ENCODE measurements at places on chromosomes 3 and 15.

DNA sequence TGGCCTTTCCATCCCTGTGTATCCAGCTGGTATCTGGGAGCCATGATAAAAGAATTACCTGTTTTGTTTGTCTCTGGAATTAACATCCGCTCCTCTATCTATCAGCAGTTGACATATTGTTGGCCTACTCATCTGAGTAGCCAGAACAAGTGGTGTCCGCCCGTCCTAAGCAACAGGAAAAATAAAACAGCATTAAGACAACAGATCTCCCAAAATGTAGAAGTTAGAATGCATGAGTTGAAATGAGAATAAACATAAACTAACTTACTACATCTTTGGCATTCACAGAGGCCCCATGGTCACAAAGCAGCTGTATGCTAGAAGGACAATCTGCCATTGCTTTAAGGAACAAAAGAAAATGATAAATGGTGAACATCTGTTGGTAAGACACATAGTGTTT, 75.9 kb downstream of the UACA start:
- no peak for DNase-seq

- no peak for DNase-seq
These were observed 575 bp upstream of the PCYT1A start for GRCh38 chr3:196288141-196288460.

DNA sequence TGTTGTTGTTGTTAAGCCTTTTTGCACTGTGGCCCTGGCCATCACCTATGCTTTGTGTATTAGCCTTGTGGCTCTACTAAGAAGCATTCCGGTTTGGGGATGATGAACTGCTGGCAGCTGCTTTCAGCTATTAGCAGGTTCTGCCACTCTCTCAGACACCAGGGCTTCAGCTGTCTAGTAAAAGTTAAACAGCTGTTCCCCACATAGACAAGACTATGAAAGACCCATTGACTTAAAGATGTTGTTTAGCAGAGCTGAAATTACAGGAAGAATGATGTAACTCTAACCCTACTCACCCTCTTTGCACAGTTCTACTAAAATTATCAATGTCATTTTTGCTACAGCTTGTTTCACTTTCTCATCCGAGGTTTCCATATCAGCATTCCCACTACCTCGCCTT, 131.2 kb upstream of the CGNL1 start:
- no peak for DNase-seq

- no peak for DNase-seq
These were observed 343.5 kb downstream of the NEK10 start for GRCh38 chr3:27025718-27026117.

DNA sequence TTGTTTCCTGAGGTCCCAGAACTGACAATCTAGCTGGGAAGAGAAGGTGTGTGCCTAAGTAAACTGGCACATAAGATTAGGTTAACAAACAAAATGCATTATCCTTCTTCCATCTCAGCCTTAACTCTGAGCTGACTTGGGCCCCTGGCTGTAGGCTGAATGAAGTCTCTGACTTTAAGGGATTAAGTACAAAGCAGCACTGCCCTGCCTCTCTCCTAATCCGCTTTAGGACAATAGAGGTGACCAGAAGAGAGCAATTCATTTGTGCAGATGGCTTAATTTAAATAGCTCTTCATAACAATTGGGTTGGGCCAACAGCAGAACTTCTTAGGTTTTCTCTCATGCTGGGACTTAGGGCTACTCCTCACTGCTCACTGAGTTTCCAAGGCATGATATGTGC, 181.6 kb upstream of the SOX14 start:
- DNase-seq, result no peak

GRCh38 chr15:80834906-80835305, 55.7 kb downstream of the CEMIP start:
- no peak for DNase-seq

- DNase-seq, result no peak
These were observed 8.4 kb downstream of the ITGB5 start for GRCh38 chr3:124878561-124879336.

DNA sequence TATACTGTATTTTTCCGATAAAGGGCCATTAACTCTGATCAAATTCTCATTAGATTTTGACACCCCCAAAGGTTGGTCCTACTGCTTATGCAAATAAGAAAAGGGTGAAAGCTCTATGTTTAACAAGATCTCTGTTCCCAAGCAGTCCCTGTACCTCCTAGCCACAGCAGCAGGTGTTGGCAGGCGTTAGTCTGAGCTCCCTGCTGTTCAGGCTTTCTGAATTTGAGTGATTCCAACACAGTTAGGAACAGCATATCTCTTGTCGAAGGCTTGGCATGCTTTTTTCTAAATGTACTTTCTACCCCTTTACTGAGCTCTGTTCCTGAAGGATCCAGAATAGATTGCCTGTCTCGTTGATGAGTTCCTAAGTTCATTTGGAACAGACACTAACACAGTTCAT, 42.3 kb downstream of the MITF start:
- no peak for DNase-seq

- DNase-seq, result no peak
These were observed 19.8 kb downstream of the LARP6 start for GRCh38 chr15:70833861-70834765.

DNA sequence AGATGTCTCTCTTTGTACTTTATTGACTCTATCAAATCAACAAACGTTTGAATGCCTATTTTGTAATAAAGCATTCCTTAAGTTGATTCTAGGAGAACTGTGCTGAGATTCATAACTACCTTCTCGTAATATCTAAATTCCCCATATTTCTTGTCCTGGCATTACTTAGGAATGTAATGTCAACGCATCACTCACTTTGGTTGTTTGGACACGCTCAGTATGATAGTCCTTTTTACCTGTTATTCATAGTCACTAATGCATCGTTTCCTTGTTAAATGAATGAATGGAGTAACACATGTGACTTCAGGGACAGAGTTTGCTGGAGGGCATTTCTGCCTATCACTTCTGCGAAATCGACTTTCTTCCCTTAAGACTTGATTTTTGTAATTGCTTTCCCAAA, 44.1 kb upstream of the RASGRP1 start:
- no peak for DNase-seq

GRCh38 chr3:43515970-43516635, 105.7 kb downstream of the ANO10 start:
- no peak for DNase-seq

GRCh38 chr3:58296269-58296668, 9.8 kb upstream of the RPP14 start:
- no peak for DNase-seq

DNA sequence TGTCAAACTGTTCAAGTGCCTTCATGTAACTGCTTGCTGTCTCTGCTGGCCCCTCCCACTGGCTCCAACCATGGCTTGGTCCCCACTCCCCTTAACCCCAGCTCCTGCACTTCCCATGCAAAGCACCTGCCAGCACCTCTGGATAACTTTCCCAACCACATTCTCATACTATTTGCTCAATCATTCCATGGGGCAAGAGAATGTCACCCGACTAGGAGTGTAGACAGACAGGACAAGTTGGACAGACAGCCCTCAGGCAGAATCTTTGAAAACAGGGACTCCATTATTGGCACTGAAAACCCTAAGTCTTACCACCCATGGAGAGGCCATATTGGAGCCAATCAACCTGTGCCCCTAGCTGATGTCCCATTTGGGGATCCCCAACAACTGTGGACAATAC, 246.5 kb downstream of the RPLP1 start:
- DNase-seq, result no peak

DNA sequence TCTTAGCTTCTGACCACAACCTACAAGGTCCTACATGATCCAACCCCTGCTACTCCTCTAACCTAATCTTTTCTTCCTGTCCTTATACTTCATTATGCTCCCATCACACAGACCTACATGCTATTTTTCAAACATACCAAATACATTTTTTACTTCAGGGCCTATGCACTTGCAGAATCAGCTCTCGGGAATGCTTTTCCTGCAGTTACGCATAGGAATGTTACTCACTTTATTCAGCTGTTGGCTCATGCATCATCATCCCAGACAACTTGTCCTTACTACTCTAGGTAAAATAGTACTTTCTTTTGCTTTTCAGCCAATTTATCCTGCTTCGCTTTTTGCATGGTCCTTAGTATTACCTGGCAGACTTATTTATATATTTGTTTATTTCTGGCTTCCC, 105.6 kb downstream of the OXSM start:
- no peak for DNase-seq

GRCh38 chr15:45548753-45549520, 26.4 kb upstream of the SLC30A4 start:
- no peak for DNase-seq

DNA sequence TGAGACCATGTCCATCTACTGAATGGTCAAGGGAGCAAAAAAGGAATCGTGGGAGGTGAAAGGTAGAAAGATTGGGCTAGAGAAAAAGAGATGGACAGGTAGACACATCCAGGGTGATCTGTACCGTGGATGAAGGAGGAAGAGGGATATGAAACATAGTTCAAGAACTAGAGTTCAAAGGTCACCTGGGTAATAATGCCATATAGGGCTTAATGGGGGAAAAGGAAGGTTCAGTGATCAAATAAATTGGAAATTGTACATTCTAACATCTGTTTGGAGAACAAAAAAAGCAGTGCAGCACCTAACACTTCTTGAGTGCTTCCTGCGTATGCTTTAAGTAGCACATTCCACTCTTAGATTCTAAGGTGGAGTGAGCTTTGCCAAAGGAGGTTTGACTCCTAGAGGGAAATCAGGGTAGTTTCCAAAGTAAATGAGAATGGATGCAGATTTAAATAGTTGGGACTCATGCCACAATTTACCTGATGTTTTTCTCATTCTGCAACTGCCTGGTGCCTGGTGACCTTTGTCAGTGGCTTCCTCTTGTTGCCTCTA, 46.6 kb downstream of the MITF start:
- DNase-seq, result no peak

DNA sequence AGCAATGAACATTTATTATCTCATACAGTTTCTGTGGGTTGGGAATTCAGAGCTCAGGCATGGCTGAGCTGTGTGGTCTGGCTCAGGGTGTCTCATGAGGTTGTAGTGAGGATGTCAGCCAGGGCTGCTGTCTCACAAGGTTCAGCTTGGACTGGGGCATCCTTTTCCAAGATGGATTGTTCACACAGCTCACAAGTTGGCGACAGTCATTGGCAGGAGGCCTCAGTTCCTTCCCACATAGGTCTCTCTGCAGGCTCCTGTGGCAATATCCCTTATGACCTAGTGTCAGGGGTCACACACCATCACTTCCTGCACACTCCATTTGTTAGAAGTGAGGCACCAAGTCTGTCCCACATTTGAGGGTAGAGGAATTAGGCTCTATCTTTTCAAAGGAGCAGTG, 56.0 kb downstream of the RPLP1 start:
- DNase-seq, result no peak

DNA sequence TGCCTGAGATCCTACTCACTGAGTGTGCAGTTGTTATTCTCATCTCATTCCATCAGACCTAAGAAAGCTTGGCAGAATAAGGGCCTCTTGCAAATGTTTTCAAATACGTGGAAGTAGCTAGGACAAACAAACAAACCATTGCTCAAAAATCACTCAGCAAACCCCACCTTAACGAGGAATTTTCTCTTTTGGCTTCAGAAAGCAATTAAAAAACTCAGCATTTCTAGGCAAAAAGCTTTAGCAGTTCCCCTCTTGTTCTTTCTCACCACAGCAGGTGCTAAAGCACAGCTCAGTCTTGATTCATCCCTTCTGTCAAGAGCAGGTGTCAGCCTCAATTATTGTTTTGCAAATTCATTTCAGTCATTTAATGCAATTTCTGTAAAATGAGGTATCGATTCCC, 58.6 kb upstream of the NUDT16 start:
- DNase-seq, result no peak

GRCh38 chr3:111584744-111585143, 10.4 kb downstream of the ZBED2 start:
- no peak for DNase-seq

- no peak for DNase-seq
These were observed 464.1 kb upstream of the CBLB start for GRCh38 chr3:106332884-106333283.

DNA sequence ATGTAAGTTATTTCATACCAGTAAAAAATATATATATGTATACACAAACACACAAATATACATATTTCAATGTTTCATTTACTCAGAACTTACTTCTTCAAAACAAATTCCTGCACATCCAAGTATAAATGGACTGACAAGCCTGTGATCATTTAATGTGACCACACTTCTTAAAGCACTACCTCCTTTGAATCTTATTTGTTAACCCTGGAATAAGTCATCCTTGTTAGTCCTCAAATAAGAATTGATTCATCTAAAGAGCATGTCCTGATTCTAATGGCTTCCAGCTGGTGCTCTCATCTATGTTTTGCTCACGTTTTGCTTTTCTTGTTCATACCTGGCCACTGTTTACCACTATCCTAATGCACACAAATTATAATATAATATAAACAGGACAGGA, 103.9 kb upstream of the UBP1 start:
- no peak for DNase-seq

DNA sequence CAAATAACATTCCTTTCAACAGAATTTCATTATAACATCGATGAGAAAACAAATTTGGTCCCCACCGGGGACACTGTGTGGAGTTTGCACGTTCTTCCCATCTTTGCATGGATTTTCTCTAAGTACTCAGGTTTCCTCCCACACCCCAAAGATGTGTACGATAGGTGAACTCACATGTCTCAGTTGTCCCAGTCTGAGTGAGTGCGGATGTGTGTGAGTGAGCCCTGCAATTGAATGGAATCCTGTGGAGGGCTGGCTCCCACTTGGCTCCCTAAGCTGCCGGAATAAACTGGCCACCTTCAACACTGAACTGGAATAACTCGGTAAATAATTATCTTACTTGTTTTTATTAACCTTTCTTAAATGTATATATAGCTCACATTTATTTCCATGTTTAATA, 77.0 kb downstream of the TRANK1 start:
- DNase-seq, result no peak

DNA sequence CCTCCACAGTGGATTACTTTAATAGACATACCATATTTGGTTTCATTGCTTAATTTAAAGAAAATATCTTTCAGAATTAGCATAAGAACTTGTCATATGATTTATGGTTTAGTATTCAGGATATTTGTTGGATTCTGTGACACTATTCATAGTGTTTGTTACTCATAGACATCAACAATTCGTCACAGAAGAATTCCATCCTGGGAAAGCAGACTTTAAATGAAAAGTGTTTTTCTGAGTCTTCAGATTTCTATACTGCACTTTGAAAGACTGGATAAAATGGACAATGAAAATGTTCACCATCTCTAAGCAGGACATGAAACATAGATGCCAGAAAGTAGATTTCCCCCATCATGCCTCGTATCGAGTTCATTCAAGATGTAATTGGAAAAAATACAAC, 435.6 kb upstream of the ONECUT1 start:
- DNase-seq, result no peak

DNA sequence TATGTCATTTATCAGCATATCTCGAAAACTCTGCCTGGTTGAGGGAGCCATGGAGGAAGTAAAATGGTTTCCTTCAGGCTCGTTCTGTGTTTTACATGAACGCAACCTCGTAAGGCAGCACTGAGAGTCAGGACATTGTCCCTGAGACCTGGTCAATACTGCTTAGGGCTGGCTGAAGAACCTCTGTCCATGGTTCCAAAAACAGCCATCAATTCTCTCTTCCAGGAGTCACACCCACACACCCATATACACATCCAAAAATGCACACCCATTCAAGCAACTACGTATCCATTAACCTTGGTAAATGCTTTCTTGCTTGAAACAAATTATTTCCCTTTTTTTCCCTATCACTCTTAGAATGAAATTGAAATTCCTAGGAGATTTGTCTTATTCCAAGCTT, 91.0 kb upstream of the CHL1 start:
- DNase-seq, result no peak

GRCh38 chr3:112531358-112531781, 30.4 kb downstream of the ATG3 start:
- DNase-seq, result peak; percentile 23
